ENCODE measurements at places on chromosomes 16 and 17. TPM values are rescaled to one million over a fixed set of nuclear protein-coding genes. Genes with fewer than 3 reads are reported as not detected.

- no peak for DNase-seq
- no peak overlapping the region for H3K4me3 ChIP-seq
- peaks cover 7% of the 10 kb centered on the region for H3K27me3 ChIP-seq
- H3K4me1 ChIP-seq: peaks cover 4% of the 10 kb centered on the region
- H3K27ac ChIP-seq: no peak overlapping the region
- no peaks in the 10 kb centered on the region for H3K36me3 ChIP-seq
Measured at GRCh38 chr17:39156491-39156890, 5.1 kb upstream of the PLXDC1 start.

- H3K27ac ChIP-seq: no peak overlapping the region
- DNase-seq: peak; percentile 77
- H3K4me3 ChIP-seq: no peak overlapping the region
- peaks cover 6% of the 10 kb centered on the region for H3K36me3 ChIP-seq
- H3K4me1 ChIP-seq: peaks cover 11% of the 10 kb centered on the region
Measured at GRCh38 chr17:45235416-45236281, 14.0 kb downstream of the FMNL1 start.

Gene NOG
- 11.7 TPM for total RNA-seq

DNA sequence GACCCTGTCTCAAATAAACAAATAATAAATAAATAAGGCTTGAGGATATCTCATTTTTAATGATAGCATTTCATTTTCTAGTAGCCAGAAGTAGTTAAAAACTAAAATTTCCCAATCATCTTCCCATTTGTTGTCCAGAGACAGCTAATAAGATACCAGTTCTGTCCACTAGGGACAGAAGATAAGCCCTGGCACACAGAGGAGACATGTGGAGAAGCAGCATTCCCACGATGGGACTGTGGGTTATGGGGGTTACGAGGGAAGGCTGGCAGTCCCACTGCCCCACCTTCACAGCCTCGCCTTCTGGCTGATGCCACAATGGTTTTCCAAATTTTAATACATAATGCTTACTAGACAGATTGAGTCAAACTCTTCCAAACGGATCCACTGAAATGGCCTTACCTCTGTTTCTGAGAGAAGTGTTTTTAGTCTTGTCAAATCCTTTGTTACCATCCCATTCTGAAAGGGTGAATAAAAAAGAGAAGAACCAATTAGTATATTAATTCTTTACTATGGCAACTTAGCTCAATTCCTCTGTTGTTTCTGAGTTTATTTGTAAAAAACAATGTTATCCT, 44.2 kb downstream of the HELZ start:
- H3K27ac ChIP-seq: no peak overlapping the region
- no peaks in the 10 kb centered on the region for H3K27me3 ChIP-seq
- peaks cover 23% of the 10 kb centered on the region for H3K36me3 ChIP-seq

Gene CES1
- not detected for total RNA-seq

Gene MYH3
- total RNA-seq: 0.54 TPM

DNA sequence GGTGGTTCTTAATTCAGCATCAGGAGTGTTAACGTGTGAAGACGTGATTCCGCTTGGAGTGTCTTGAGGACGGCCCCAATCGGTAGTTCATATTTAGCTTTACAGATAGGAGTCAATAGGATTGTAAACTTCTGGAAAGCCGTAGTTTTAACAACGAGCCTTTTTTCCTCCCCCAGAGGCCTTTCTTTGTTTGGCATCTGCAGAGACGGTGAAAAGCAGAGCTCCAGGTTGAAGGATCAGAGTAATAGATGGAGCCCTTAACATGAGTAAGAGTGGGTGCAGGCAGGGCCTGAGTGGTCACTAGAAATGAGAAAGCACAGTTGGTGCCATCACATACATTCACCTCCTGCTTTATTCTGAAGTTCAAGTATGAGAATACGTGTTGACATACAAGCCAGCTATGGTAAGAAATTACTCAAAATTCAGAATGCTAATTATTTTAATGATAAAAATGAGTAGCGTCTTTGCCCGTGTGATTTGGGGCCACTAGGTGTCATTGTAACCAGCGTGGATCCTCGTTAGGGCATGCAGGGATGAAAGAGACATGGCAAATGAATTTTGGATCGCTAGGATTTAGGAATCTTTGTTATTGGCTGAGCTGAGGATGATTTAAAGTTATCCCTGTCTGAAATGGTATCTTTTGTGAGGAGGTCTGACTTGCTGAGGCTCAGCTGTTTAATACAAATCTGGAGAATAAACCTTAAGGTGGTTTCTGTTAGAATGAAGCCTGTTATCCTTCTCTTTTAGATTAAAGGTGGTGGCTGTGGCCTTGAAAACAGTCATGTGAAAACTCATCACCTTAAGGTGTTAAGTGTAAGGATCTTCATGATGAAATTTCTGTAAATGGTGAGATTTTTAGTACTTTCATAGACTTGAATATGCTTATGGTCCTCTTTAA, 18.6 kb downstream of the PRCD start:
- H3K4me3 ChIP-seq: peak overlapping the region; percentile 49
- peaks cover 19% of the 10 kb centered on the region for H3K4me1 ChIP-seq
- H3K27ac ChIP-seq: peak overlapping the region; percentile 84
- H3K36me3 ChIP-seq: peaks cover 14% of the 10 kb centered on the region
- DNase-seq: peak; percentile 20

GRCh38 chr17:43578699-43579565, 32.8 kb upstream of the ETV4 start:
- DNase-seq: peak; percentile 85
- peaks cover 14% of the 10 kb centered on the region for H3K4me1 ChIP-seq
- H3K36me3 ChIP-seq: no peaks in the 10 kb centered on the region
- H3K27me3 ChIP-seq: no peaks in the 10 kb centered on the region

- H3K27me3 ChIP-seq: no peaks in the 10 kb centered on the region
- no peak overlapping the region for H3K4me3 ChIP-seq
- H3K4me1 ChIP-seq: peaks cover 18% of the 10 kb centered on the region
- H3K27ac ChIP-seq: no peak overlapping the region
Measured at GRCh38 chr17:66582373-66583111, 252.4 kb upstream of the CACNG5 start.

DNA sequence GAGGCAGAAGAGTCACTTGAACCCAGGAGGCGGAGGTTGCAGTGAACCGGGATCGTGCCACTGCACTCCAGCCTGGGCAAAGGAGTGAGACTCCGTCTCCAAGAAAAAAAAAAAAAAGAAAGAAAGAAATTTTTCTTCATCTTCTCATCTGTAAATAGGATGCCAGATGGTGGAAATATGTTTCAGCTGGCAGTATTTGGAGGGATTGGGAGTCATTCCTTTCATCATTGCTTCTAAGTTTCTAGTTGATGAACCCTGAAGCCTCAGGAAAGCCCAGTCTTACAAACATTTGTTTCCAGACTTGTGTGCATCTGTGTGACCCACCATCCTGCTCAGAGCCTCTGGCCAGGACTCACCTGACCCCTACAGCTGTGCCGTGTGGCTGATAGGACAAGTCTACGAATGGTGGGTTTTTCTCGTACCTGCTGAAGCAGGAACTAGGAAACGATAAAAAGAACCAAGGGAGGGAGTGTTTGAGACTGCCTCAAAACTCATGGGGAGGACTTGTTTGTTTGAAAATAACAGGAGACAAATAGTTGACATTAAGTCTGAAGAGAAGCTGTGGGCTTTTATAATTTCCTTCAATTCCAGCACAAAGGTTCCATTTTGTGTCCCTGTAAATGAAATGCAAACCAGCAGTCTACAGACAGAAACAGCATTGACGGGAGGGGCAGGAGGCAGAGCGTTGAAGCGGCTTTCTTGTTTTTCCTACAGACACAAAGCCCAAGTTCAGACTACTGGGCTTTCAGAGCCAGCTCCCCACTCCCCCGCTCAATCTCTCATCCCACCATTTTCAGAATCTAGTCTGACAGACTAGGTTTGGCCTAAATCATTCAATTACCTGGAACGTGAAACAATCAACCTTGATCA, 24.9 kb downstream of the CDRT4 start:
- H3K27ac ChIP-seq: no peak overlapping the region
- no peak overlapping the region for H3K4me3 ChIP-seq
- no peak for DNase-seq
- H3K4me1 ChIP-seq: peaks cover 4% of the 10 kb centered on the region
- peaks cover 2% of the 10 kb centered on the region for H3K36me3 ChIP-seq
- H3K27me3 ChIP-seq: no peaks in the 10 kb centered on the region

- DNase-seq: no peak
- peak overlapping the region; percentile 43 for H3K27ac ChIP-seq
- H3K36me3 ChIP-seq: no peaks in the 10 kb centered on the region
- H3K27me3 ChIP-seq: peaks cover 3% of the 10 kb centered on the region
- peak overlapping the region; percentile 48 for H3K4me3 ChIP-seq
- no peaks in the 10 kb centered on the region for H3K4me1 ChIP-seq
Measured at GRCh38 chr17:68020409-68020756, 15.2 kb upstream of the KPNA2 start.

Gene LITAFD
- total RNA-seq: not detected

GRCh38 chr16:17503331-17503730, 32.6 kb upstream of the XYLT1 start:
- H3K27ac ChIP-seq: no peak overlapping the region
- peaks cover 2% of the 10 kb centered on the region for H3K4me1 ChIP-seq
- no peaks in the 10 kb centered on the region for H3K36me3 ChIP-seq

Gene C17orf78
- total RNA-seq: not detected

DNA sequence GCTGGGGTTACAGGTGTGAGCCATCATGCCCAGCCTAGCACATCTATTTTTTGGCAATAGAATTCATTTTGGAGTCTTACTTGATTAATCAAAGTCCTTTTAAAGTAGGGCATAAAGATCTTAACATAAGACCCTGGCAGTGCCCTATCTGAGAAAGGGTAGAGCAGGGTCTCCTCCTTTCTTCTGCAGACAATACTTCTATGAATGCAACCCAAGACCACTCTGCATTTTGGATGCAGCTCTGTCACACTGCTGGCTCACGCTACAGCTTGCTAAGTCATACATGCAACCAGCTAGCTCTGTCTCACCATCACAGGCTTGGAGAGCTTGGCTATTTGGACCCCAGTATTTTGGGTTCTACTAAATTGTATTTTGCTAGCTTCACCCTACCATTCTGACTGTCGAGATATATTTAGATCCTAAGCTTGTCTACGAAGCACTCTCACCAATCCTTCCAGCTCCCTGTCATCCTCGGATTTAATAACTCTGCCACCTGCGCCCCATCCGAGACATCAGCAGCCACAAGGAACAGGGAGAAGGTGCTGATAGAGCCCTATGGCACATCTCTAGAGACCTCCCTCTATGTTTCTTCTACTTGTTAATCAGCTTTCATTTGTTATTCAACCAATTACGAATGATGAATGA, 45.1 kb downstream of the RBFOX3 start:
- no peak for DNase-seq
- H3K27me3 ChIP-seq: no peaks in the 10 kb centered on the region
- H3K36me3 ChIP-seq: no peaks in the 10 kb centered on the region
- no peak overlapping the region for H3K27ac ChIP-seq
- H3K4me1 ChIP-seq: no peaks in the 10 kb centered on the region

Data from IMR-90 (cell line).